ENCODE measurements at places on chromosomes 3 and 15.

GRCh38 chr15:71691458-71692417 is 118.6 kb upstream of the NR2E3 start:
- no peak for DNase-seq

DNA sequence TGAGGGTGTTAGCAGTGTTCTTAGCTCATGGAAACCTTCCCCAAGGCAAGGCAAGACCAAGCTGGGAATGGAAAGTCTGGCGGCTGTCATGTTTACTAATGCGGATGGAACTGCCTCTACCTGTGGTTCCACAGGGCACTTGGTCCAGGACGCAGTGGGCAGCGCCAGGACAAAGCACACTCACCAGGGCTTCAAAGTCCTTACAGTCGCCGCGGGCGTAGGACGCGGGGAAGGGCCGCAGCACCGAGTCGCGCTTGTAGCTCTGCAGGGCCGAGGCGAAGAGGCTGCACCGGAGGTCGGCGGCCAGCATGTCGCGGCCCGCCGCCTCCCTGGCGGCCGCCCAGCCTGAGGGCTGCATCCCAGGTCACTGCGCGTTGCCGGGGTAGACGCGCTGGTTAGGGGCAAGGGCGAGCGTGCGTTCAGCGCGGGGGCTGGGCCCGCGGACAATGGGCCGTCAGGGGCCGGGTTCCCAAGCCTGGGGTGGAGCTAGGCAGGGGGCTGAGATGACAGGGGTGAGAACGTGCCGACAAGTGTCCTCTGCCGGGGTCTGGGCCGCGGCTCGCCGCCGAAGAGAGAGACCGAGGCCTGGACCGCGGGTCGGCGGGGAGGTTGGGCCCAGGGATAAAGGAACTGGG is 497 bp downstream of the PARP16 start:
- DNase-seq: no peak

DNA sequence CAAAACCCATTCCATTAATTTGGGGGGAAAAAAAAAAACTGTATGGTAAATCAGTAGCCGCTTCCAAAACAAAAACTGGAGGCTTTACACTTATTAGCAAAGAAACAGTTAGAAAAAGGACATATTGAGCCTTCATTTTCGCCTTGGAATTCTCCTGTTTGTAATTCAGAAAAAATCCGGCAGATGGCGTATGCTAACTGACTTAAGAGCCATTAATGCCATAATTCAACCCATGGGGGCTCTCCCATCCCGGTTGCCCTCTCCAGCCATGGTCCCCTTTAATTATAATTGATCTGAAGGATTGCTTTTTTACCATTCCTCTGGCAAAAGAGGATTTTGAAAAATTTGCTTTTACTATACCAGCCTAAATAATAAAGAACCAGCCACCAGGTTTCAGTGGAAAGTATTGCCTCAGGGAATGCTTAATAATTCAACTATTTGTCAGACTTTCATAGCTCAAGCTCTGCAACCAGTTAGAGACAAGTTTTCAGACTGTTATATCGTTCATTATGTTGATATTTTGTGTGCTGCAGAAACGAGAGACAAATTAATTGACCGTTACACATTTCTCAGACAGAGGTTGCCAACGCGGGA is 9.4 kb upstream of the RPL24 start:
- DNase-seq: no peak

- no peak for DNase-seq
These were observed 611.2 kb upstream of the ARPP21 start for GRCh38 chr3:35028157-35028556.
